ENCODE measurements at places on chromosomes 16 and 17.

- no peak for DNase-seq
These were observed 9.0 kb upstream of the RASD1 start for GRCh38 chr17:17505151-17505550.

- no peak for DNase-seq
These were observed 7.7 kb downstream of the KNOP1 start for GRCh38 chr16:19710191-19710908.

DNA sequence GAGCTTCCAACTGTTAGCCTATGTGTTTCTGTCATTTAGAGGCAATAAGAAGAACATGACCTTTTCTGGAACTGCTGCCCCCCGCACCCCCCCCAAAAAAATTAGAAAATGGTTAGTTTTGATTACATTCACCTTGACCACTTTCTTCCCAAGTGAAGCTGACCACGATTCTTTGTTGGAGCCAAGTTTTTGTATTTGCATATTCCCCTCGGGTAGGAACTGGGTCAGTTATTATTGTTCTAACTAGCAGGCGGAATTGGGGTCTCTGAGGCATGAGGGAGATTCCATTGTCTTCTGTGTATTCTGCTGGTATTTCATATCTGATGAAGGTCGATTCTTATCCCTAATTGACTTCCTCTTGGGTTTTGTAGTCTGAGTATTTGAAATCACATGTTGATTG, 231.6 kb downstream of the PRKCA start:
- DNase-seq = no peak

- DNase-seq = no peak
These were observed 1.2 kb downstream of the AANAT start for GRCh38 chr17:76468634-76469010.

- no peak for DNase-seq
These were observed 391.1 kb downstream of the CNTNAP4 start for GRCh38 chr16:76668207-76668725.

DNA sequence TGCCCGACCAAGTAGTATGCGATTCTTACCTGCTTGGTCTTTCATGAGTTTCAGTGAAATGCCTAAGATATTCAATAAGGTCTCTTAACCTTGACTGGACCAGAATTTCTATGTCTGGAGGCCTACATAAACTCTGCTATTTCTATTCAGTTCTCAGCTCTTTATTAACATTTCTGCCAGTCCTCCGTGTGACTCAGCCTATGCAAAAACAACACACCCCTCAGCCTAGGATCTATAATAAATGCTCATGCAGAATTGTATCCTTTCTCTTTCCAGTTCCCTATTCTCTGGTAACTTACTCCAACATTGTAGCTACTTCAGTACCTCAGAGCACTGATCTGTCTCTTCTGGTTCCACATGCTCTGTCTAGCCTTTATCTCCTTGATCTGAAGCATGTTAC, 1507.4 kb downstream of the CDH11 start:
- no peak for DNase-seq

DNA sequence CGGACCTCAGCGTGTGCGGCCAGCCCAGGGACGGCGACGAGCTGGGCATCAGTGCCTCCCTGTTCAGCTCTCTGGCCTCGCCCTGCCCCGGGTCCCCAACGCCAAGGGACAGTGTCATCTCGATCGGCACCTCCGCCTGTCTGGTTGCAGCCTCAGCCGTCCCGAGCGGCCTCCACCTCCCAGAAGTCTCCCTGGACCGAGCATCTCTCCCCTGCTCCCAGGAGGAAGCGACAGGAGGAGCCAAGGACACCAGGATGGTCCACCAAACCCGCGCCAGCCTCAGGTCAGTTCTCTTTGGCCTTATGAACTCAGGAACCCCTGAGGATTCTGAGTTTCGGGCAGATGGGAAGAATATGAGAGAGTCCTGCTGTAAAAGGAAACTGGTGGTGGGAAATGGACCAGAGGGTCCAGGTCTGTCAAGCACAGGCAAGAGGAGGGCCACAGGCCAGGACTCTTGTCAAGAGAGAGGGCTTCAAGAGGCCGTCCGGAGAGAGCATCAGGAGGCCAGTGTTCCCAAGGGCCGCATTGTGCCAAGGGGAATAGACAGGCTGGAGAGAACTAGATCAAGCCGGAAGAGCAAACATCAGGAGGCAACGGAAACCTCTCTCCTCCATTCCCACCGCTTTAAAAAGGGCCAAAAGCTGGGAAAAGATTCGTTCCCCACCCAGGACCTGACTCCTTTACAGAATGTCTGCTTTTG, 825 bp downstream of the HASPIN start:
- DNase-seq = no peak

DNA sequence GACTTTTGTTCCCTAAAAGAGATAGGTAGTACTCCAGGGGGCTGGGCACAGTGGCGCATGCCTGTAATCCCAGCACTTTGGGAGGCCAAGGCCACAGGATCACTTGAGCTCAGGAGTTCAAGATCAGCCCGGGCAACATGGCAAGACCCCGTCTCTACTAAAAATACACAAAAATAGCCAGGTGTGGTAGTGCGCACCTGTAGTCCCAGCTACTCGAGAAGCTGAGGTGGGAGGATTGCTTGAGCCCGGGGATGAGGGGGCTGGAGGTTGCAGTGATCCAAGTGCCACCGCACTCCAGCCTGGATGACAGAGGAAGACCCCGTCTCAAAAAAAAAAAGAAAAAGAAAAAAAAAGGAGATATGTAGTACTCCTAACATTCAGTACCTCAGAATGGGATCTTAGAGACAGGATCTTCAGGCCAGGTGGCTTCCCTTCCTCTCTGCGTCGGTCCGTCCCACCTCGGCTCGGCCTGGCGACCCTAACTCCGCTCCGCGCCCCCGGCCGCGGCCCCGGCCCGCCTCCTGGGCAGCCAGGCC, 89.6 kb downstream of the CDC27 start:
- DNase-seq = no peak

DNA sequence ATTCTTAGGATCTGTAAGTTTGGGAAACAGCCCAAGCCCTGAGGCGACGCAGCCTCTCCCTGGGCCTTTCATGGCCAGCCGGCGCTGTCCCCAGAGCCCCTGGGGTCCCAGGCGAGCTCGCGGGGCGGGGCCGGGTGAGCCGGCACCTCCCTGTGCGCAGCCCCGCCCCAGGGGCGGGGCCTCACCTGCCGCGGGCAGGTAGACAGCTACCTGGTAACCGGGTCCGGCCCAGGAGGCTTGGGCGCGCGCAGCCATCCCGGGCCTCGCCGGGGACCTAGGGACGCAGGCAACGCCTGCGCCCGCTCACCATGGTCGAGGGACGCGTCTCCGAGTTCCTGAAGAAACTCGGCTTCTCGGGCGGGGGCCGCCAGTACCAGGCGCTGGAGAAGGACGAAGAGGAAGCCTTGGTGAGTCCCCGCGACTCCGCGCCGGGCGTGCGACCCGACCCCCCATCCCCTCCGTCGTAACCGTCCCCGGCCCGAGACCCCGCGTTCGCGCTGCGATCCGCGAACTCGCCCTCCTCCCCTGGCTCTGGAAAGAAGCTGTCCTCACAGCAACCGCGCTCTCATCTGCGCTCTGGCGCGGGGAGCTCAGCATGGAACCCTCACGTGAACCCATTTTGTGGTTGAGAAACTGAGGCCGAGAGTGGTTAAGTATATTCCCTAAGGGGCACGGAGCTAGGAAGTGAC, at the start of gene ATP2C2:
TSS of gene ATP2C2 (plus strand) at position 231 of the 689 bp plus-strand sequence. CDS start at position 309, 78 bp downstream.
- no peak for DNase-seq

- DNase-seq = no peak
These were observed 50.8 kb upstream of the ZCCHC14 start for GRCh38 chr16:87543436-87544191.

DNA sequence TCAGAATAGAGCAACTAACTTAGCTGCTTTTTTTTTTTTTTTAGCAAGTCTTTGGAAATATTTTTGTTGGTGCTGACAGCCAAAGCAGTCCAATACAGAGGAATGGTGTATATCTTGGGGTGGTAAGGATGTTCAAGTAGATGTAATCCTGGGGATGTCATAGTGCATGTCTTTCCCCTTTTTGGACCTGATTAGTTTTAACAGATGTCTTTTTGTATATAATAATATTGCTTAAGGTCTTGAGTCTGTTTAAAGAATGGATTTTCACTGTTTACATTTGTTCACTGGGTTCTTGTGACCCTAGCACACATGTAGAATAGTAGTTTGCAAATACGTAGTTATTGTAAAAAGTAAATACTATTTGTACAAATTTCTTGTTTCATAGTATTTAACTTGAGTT, 7.9 kb downstream of the TAF15 start:
- DNase-seq = no peak

DNA sequence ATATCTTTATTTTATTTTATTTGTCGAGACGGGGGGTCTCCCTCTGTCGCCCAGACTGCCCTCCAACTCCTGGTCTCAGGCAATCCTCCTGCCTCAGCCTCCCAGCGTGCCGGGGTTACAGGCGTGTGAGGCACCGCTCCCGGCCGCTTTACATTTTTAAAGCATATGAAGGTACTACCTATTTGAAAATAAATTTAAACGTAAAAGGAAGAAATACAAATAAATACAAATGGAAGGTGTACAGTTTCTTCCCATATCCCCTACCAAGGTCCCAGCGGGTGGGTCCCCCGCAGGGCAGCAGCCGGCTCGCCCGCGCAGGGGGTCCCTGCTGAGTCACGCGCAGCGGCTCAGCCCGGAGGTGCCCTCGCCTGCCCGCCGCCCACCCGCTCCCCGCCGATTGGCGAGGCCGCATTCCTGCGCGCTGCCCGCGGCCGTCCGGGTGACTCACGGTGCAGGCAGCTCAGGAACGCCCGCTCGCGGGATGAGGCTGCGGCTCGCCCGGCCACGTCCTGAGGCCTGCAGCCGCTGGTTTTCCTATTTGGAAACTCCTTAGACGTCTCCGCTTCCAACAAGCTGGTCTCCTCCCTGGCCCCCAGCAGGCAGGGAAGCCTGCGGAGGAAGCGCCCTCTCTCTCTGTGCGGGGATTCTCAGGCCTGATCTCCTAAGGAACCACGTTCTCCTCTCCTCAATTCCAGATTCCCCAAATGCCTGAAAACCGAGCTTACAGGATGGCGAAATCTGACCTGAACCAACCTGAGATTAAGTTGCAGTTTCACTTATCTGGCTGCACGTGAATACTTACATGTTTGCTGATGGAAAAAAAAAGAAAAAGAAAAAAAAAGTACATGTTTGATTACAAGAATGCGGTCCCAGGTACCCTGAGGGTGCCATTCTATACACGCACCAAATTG, 54.8 kb upstream of the MAP3K14 start:
- peak; percentile 21 for DNase-seq

DNA sequence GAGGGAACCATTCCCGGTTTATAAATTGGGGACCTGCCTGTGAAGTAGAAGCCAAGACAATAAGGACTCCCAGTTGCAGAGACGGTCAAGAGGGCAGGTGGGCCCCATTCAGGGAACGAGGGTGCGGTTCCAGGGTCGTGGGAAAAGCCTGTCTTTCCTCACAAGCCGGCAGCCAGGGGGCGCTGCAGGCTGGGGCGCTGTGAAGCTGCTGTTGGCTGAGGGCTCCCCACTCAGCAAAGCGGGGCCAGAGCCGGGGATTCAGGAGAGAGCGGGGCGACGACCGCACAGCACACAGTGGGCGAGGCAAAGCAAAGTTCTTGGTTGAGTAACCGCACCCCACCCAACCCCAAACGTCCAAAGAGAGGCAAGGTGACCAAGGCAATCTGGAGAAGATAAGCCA, 24.9 kb downstream of the CDRT15 start:
- peak; percentile 10 for DNase-seq
